Body of pancreas (tissue), 4 donors: ENCODE measurements at places on chromosomes 13 and 19. TPM values are rescaled to one million over a fixed set of nuclear protein-coding genes. Genes with fewer than 3 reads are reported as not detected.

The KLK8 gene
- not detected for total RNA-seq

The CYP2A6 gene
- not detected for total RNA-seq

The CRX gene
- not detected for total RNA-seq

The GPI gene
- 118 TPM for total RNA-seq

The ONECUT3 gene
- total RNA-seq, result 0.26 TPM

The ZNF681 gene
- 0.99 TPM for total RNA-seq

The WDR87 gene
- total RNA-seq, result not detected

The B3GNT3 gene
- total RNA-seq, result 2.0 TPM

The CLDND2 gene
- total RNA-seq, result not detected

The CYP2S1 gene
- total RNA-seq, result not detected

The PALM3 gene
- total RNA-seq, result 28.3 TPM

The ARRDC5 gene
- not detected for total RNA-seq

The CBLC gene
- 18.5 TPM for total RNA-seq

The CEACAM20 gene
- total RNA-seq, result not detected

The ZIC5 gene
- not detected for total RNA-seq

The F2RL3 gene
- total RNA-seq, result 2.1 TPM

The AMER2 gene
- total RNA-seq, result not detected

The TRPM4 gene
- 28.0 TPM for total RNA-seq
